Colonic mucosa (tissue), 4 donors: ENCODE measurements at places on chromosomes 3 and 15. TPM values are rescaled to one million over a fixed set of nuclear protein-coding genes. Genes with fewer than 3 reads are reported as not detected.

- no peaks in the 10 kb centered on the region for H3K4me1 ChIP-seq
- no peaks in the 10 kb centered on the region for H3K36me3 ChIP-seq
- H3K27ac ChIP-seq = no peak overlapping the region
- H3K4me3 ChIP-seq = no peak overlapping the region
These were observed 428.3 kb upstream of the ATP11B start for GRCh38 chr3:182364723-182365650.

- DNase-seq = no peak
- no peak overlapping the region for H3K4me3 ChIP-seq
- H3K4me1 ChIP-seq = no peaks in the 10 kb centered on the region
- H3K27me3 ChIP-seq = no peaks in the 10 kb centered on the region
- H3K36me3 ChIP-seq = no peaks in the 10 kb centered on the region
These were observed 73.7 kb upstream of the PROK2 start for GRCh38 chr3:71858503-71859122.

The TIGIT gene
- total RNA-seq = 0.37 TPM

DNA sequence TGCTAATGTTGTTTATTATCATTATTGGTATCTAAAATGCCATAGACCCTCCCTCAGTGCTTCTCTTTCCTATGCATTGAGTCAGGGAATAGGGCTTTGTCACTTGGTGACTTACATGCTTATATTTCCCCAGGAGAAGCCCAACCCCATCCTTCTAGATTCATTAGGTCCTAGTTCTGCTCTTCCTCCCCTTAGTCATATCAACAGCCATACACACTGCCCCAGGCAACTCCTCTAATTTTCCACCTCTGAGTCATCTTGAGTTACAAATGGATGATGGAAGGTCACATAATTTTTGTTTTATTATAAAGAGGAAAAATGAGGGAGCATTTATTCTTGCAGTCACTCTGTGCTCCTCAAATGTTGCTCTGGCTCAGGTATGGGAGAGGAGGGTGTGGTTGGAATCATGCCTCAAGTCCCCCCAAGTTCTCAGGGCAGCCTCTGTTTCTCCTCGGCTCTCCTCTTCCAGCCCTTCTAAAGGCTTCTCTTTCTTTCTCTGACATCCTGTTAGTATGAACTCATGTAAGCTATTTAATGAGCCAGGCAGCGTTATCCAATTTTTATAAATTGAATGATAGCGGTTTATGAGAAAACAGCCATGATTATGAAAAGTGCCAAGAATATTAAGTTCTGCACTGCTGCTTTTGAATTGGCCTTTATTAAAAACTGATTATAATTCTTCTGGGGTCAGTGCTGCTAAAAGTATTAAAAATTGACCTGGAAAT is 45.6 kb upstream of the FSTL1 start:
- no peak overlapping the region for H3K27ac ChIP-seq
- H3K27me3 ChIP-seq = no peaks in the 10 kb centered on the region
- H3K4me1 ChIP-seq = no peaks in the 10 kb centered on the region
- no peak overlapping the region for H3K4me3 ChIP-seq

The CFAP20DC gene
- total RNA-seq = 1.8 TPM

DNA sequence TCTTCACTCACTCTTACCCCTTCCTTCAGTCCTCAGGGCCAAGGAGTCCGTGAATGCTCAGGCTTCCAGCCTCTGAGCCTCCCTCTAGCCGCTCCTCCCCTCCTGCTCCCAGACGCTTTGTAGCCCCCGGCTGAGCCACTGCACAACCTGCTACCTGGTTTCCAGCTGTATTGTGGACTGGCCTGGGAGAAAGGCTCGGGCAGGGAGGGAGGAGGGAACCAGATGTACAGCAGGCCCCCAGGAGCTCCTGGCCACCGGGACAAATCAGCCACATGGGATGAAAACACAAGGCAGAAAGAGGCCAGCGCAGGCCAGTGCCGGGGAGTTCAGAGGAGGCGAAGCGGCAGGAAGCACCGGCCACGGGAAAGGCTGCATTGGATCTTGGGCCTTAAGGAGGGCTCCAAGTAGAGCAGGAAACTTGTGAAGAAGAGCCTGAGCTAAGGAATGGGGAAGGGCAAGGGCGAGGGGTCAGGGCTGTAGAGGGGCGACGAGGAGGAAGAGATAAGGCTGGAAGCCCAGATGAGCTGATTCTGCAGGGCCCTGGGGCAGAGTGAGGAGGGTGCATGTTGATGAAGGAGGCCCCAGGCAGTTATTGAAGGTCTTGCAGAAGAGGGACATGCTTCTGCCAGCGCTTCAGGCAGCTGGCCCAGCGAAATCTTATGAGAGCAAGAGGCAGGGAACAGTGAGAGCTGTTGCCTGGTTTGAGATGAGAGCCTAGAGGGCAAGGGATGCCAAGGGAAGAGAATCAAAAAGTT is 14.3 kb downstream of the CPN2 start:
- no peak overlapping the region for H3K27ac ChIP-seq
- DNase-seq = no peak
- peaks cover 6% of the 10 kb centered on the region for H3K27me3 ChIP-seq
- no peak overlapping the region for H3K4me3 ChIP-seq
- no peaks in the 10 kb centered on the region for H3K36me3 ChIP-seq

The APBA2 gene
- total RNA-seq = 1.0 TPM

DNA sequence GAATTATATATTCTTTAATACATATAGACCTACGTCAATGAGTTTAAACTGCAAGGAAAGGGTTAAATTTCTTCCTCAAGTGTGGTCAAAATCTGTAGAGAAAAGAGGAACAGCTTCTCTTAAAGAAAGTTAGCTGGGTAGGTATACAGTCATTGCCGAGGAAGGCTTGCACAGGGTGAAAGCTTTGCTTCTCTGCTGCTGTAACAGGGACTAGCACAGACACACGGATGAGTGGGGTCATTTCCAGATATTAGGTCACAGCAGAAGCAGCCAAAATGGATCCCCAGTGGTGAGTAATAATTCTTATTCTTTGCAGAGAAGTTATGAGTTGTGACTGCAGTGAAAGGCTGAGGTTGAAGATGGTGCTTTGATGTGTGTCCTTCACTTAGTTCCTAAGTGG is at the start of gene CD86:
TSS of gene CD86 (plus strand) at position 148 of the 400 bp plus-strand sequence. CDS start at position 276, 128 bp downstream.
- no peaks in the 10 kb centered on the region for H3K36me3 ChIP-seq
- H3K27me3 ChIP-seq = no peaks in the 10 kb centered on the region
- no peak within 1 kb of the TSS for H3K27ac ChIP-seq
- no peaks in the 10 kb centered on the region for H3K4me1 ChIP-seq
- H3K4me3 ChIP-seq = no peak within 1 kb of the TSS

The IL5RA gene
- 0.21 TPM for total RNA-seq

GRCh38 chr15:27808182-27808581 is 290.9 kb downstream of the OCA2 start:
- no peak overlapping the region for H3K27ac ChIP-seq
- no peak for DNase-seq
- H3K4me3 ChIP-seq = no peak overlapping the region
- H3K36me3 ChIP-seq = no peaks in the 10 kb centered on the region

The KNG1 gene
- 1.0 TPM for total RNA-seq

DNA sequence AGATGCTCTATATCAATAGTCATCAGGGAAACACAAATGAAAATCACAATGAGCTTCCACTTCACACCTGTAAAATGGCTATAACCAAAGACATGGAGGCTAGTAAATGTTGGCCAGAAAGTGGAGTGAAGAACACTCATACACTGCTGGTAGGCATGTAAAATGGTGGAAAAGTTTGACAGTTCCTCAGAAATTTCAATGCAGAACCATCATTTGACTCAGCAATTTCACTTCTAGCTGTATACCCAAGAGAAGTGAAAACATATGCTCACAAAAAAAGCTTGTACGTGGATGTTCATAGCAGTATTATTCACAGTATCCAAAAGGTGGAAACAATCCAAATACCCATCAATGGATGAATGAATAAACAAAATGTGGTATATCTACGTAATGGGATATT is 19.2 kb upstream of the TOP2B start:
- no peak overlapping the region for H3K4me3 ChIP-seq
- H3K4me1 ChIP-seq = no peaks in the 10 kb centered on the region
- no peaks in the 10 kb centered on the region for H3K27me3 ChIP-seq
- H3K36me3 ChIP-seq = no peaks in the 10 kb centered on the region
- no peak overlapping the region for H3K27ac ChIP-seq
- no peak for DNase-seq

GRCh38 chr15:59966262-59966661 is 37.8 kb upstream of the FOXB1 start:
- H3K27ac ChIP-seq = no peak overlapping the region
- H3K27me3 ChIP-seq = no peaks in the 10 kb centered on the region
- H3K4me1 ChIP-seq = no peaks in the 10 kb centered on the region
- H3K4me3 ChIP-seq = no peak overlapping the region

The PLCL2 gene
- 15.0 TPM for total RNA-seq

DNA sequence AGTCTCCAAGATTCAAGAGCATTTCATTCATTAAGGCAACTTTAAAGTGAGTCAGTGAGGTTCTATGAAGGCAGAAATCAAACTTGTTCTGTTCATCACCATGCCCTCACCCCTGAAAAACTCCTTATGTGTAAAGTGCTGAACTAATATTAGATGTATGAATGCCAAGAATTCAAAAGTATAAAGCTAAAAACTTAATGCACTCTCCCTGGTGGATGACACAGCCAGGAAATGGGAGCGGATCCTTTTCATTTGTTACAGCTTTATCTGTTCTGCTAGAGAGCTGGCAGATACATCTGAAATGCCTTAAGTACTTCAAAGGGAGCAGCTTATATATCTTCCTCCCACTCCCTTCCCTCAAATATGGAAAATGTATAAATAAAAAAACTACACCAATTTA is 8.2 kb downstream of the TXNRD3 start:
- H3K36me3 ChIP-seq = no peaks in the 10 kb centered on the region
- H3K4me3 ChIP-seq = no peak overlapping the region
- H3K27me3 ChIP-seq = no peaks in the 10 kb centered on the region
- H3K4me1 ChIP-seq = no peaks in the 10 kb centered on the region
- DNase-seq = no peak

DNA sequence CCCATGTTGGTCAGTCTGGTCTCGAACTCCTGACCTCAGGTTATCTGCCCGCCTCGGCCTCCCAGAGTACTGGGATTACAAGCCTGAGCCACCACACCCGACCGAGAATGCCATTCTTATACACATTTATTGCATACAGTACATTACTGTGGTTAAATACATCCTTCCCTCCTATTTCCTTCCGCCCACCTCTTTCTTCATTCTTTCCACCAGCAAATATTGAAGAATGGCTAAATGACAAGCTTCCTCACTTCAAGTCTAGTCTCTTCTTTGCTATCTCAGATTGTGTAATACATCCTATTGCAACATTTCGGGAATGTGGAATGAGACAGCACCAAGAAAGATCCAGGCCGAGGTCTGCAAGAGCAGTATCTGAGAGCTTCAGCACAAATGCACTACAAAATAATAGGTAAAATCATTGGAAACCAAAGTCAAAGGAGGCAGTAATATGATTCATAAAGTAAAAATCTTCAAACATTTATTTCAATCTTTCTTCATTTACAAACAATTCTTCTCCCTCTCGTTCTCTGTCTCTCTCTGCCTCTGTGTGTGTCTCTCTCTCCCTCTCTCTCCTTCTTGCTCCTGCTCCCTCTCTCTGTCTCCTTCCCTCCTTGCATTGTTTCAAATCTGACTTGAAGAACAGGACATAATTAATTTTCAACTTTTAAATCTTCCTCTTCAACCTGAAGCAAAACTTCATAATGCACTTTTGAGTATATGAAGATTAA is 94.7 kb upstream of the TGFBR2 start:
- H3K4me1 ChIP-seq = no peaks in the 10 kb centered on the region
- H3K36me3 ChIP-seq = no peaks in the 10 kb centered on the region
- no peak for DNase-seq

GRCh38 chr3:156429125-156429524 is 125.8 kb downstream of the SSR3 start:
- no peak overlapping the region for H3K27ac ChIP-seq
- no peaks in the 10 kb centered on the region for H3K4me1 ChIP-seq
- H3K4me3 ChIP-seq = no peak overlapping the region
- H3K36me3 ChIP-seq = no peaks in the 10 kb centered on the region
- H3K27me3 ChIP-seq = no peaks in the 10 kb centered on the region

GRCh38 chr15:39461536-39462130 is 119.2 kb upstream of the THBS1 start:
- H3K4me1 ChIP-seq = no peaks in the 10 kb centered on the region
- no peak overlapping the region for H3K4me3 ChIP-seq
- DNase-seq = no peak
- no peaks in the 10 kb centered on the region for H3K36me3 ChIP-seq
- H3K27me3 ChIP-seq = no peaks in the 10 kb centered on the region
- no peak overlapping the region for H3K27ac ChIP-seq

GRCh38 chr3:187920030-187920429 is 174.8 kb upstream of the BCL6 start:
- H3K4me3 ChIP-seq = no peak overlapping the region
- no peaks in the 10 kb centered on the region for H3K36me3 ChIP-seq
- H3K27me3 ChIP-seq = no peaks in the 10 kb centered on the region
- H3K4me1 ChIP-seq = no peaks in the 10 kb centered on the region
- DNase-seq = no peak
- no peak overlapping the region for H3K27ac ChIP-seq

The SOX14 gene
- total RNA-seq = not detected

- H3K27me3 ChIP-seq = no peaks in the 10 kb centered on the region
- no peaks in the 10 kb centered on the region for H3K36me3 ChIP-seq
- DNase-seq = no peak
- H3K27ac ChIP-seq = no peak overlapping the region
These were observed 37.2 kb downstream of the PIK3CB start for GRCh38 chr3:138797508-138798038.

The MKRN3 gene
- total RNA-seq = 1.0 TPM

DNA sequence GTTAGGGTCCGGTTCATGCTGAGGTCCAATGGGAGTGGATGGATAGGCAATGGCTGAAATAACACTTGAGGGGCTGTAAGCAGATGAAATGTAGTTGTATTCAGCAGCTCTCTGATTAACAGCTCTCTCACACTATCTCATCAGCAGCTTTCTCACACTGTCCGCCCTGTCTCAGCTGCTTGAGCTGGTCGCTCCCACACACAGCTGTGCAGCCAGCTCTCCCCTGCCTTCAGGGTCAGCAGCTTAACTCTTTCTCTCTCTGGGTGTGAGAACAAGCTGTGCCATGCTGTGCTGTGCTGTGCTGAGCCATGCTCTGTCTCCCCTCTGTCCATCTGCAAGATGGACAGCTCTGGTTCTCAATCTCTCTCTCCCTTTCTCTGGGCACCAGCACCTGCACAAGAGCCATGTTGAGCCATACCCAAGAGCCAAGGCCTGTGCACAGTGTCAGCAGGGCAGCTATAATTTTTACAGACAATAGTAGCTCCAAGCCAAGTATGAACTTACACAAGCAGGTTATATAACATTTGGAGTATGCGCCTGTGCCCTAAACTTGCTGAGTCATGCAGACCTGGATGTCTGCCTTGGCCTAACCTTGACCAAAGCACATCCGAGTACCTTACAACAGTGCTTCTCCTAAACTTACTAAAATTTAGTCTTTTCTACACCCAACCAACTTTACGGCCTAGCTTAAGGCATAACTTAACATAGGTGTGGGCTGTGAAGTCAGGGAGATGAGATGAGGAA is 291.3 kb upstream of the TRIM42 start:
- no peaks in the 10 kb centered on the region for H3K4me1 ChIP-seq
- no peak overlapping the region for H3K4me3 ChIP-seq
- H3K36me3 ChIP-seq = no peaks in the 10 kb centered on the region
- DNase-seq = no peak
- H3K27me3 ChIP-seq = no peaks in the 10 kb centered on the region
